ENCODE measurements at places on chromosomes 16 and 17.

GRCh38 chr17:51238255-51238887 lies 21.5 kb downstream of the MBTD1 start:
- DNase-seq, result no peak

- DNase-seq, result no peak
Measured at GRCh38 chr17:58527949-58528348, 13.5 kb upstream of the MTMR4 start.

DNA sequence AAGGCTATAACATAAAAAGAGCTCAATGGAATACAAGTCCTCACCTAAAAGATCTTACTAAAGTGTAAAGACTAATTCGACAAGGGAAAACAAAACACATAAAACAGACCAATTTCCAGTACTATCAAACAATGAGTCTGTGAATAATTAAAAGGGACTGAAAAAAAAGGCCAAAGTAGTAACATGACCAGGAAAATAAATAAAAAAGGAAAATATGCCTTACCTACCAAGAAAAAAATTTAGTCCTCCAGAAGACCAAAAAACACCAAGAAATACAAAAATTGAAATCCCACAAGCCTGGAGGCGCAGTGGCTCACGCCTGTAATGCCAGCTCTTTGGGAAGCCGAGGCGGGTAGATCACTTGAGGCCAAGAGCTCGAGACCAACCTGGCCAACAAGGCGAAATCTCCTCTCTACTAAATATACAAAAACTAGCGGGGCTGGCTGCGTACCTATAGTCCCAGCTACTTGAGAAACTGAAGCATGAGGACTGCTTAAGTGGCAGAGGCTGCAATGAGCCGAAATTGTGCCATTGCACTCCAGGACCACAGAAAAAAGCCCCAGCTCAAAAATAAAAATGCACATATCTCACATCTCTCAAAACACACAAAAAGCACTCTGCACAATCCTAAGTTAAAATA lies 60.8 kb downstream of the TEX14 start:
- no peak for DNase-seq

GRCh38 chr17:75590314-75590761 lies 2.7 kb downstream of the MYO15B start:
- DNase-seq, result no peak

GRCh38 chr17:15480204-15480603 lies 12.8 kb upstream of the CDRT4 start:
- no peak for DNase-seq

- no peak for DNase-seq
Measured at GRCh38 chr16:57409870-57410587, 5.5 kb downstream of the CCL17 start.

- DNase-seq, result no peak
Measured at GRCh38 chr17:909642-910323, 69.8 kb downstream of the NXN start.
